ENCODE measurements at places on chromosomes 6 and 20.
A peak's percentile ranks its signal among the peaks of the same experiment; 100 is the strongest.

- peak; percentile 38 for DNase-seq
Measured at GRCh38 chr6:169959136-169960002, 207.9 kb downstream of the ERMARD start.

DNA sequence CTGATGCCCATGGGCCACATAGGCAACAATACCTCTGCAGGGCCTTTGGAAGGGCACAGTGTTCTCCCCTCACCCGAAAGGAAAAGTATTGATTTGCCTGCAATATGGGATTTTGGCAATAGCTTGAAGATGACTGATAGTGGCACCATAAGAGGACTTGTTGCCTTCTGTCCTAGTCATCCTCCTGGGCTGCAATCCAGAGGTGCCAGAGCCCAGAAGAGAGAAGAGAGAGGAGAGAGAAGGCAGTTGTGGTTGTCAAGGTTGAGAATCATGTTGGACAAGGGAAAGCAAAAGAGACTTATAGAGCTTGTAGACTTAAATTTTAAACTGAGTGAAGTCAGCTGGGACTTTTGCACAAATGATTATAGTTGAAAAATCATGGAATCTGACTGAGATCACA is 14.6 kb downstream of the HDGFL1 start:
- DNase-seq, result no peak

- DNase-seq, result no peak
Measured at GRCh38 chr20:56032251-56032650, 26.9 kb upstream of the CBLN4 start.

DNA sequence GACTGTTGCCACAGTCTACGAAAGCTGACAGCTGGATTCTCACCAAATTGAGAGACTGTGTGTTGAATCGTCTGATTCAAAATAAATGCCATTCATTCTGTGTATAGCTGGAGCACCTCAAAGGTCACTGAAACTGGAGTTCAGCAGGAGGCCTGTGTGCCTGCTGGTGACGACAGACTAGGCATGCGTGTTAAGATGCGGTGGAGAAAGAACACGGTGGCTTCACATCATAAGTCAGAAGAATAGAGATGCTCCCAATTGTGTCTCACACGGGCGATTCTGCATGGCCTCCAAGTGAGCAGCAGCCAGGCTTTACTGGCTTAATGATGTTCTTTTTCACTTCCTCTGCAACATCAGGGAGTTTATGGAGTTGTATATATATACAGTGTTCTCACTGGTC is 32.3 kb downstream of the SNHG17 start:
- no peak for DNase-seq

GRCh38 chr6:70842541-70842940 is 114.3 kb downstream of the B3GAT2 start:
- no peak for DNase-seq

- no peak for DNase-seq
Measured at GRCh38 chr6:164013480-164014208, 599.1 kb downstream of the QKI start.
